Left renal pelvis (tissue), 4 donors: ENCODE measurements at places on chromosomes 6 and 20.

GRCh38 chr6:42831237-42831636, 48.2 kb upstream of the RPL7L1 start:
- no peak for DNase-seq

DNA sequence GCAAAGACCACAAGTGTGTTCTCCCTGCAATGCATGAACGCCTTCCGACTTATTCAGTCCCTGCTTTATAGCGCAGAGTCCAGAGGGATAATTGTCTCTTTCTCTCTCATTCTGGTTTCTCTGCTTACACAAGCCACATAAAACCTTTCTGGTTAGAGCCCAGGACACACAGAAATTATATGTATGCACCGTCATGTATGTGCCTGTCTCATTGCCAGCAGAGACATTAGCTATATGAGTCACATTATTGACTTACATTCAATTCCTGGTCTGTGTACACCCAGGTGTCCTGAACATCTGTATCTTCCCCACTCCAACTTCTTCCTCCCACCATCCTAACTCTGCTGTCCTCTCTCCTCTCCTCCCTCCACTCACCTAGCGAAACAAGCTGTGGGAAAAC, 44.0 kb downstream of the LRFN2 start:
- no peak for DNase-seq

DNA sequence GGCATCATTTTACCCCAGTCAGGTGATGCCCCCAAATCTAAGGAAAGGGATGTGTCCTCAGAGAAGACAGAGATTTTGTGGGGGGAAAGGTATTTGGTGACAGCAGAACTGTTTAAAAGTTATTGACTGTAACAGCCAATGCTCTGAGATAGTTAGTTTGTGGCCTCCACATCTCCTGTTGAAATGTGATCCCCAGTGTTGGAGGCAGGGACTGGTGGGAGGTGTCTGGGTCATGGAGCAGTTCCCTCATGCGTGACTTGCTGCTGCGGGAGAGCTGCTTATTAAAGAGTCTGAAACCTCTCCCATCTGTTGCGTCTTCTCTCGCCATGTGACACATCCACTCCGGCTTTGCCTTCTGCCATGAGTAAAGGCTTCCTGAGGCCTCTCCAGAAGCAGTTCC, 282.8 kb upstream of the FOXQ1 start:
- DNase-seq, result peak; percentile 61

DNA sequence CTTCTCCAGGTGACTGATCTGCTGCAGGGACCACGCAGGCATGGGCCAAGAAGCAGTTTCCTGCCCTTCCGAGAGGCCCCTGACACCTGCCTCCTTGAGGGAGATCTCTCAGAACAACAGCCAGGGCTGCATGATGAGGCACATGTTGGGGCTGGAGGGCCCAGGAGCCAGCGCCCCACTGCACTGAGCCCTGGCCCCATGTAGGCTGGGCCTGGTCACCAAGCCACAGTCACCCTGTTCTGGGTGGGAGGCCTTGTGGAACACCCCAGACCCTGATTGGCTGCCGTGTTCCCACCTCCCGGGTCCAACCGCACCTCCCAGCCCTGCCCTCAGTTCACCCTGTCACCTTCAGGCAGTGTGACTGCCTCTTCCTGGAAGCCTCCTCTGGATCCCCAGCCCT, 174.2 kb downstream of the TAF4 start:
- DNase-seq, result no peak

DNA sequence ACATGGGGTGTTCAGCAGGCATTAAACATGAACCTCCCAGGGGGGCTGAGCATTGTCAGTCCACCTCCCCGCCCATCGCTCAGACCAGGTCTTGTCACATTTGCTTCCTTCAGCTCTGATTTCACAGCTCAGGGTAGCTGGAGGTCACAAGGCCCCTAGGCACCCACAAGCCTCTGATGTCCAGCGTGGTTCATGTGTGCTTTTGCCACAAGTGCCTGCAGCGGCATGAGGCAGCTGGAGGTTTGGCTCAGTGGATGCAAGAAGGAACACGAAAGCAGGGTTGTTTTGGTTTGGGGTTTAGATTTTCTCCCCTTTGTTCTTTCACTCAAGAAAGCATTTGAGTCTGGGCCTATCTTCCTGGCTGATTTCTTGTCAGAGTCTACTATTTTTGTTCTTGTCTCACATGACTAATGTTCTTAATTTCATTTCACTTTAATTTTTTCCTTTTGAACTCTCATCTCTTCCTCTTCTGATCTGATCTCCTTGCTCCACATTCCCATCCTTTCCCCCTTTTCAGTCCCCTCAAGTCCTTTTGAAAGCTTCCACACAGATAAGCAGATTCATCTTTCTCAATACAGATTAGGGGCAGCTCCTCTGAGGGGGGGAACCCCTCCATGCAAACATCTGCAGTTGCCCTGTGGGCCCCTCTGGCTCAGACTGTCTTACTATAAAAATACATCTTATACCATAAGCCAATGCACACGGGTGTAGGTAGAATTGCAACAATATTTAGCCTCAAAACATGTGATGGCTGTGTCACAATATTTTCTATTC, 68.1 kb upstream of the CEP85L start:
- no peak for DNase-seq

DNA sequence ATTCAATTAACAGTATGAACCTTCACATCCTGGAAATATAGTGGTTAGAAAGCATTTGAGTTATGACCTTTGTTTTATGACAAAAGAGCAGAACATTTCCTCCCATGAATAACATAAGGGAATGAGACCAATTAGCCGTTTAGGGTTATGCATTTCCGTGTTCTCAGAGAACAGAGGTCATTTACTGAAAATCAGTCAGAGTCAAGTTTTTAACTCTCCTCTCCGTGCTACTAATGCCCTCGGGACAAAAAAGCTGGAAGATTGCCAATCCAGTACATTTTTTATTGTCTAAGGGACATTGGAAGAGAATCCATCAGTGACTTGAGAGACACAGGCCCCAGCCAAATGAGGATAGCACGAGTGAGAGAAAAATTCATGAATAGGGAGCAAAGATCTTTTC, 632.7 kb downstream of the RFPL4B start:
- no peak for DNase-seq

DNA sequence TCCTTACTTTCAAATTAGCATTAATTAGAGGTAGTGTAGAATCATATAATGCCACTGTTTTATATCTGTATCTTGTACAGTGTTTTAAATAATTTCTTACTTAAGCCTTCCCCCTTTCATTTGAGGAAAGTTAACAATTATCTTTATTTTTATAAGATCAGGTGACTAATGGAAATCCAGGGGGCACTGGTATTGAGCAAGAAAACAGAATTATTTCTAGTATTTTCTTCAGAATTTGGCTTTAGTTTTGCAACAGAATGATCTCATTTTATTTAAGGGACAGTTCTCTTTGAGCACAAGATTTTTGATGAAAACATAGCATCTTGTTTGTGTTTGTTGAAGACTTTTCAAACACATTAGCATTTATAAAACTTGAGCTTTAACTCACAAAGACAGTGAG, 55.9 kb downstream of the RNF217 start:
- no peak for DNase-seq

- no peak for DNase-seq
Measured at GRCh38 chr20:32037929-32038328, 14.1 kb upstream of the HCK start.

DNA sequence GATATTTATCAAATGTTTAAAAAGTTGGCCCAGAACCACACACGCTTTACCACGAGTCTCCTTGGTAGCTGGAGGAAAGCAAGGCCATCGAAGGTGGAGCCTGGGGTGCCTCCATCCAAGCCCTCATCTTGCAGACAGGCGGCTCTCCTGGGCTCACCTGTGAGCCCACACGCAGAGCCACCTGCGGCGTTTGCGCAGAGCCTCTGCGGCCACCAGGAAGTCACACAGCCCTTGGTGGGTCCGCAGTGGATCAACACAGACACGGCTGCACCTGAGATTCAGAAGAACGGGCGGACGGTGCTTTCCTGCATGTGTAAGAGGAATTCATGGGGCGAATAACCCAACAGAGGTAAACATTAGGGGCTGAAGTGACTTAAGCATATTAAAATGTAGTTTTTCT, 24.5 kb upstream of the SMOC2 start:
- no peak for DNase-seq

GRCh38 chr6:106026748-106027715, 59.1 kb upstream of the PRDM1 start:
- DNase-seq, result no peak

GRCh38 chr6:6439778-6440177, 119.3 kb upstream of the F13A1 start:
- DNase-seq, result no peak
